ENCODE measurements at places on chromosomes 5 and 9. TPM values are rescaled to one million over a fixed set of nuclear protein-coding genes. Genes with fewer than 3 reads are reported as not detected.

The MARCOL gene
- total RNA-seq, result 8.3 TPM

The ORM2 gene
- total RNA-seq, result not detected

The SLC12A2 gene
- 25.0 TPM for total RNA-seq

The NUTM2G gene
- not detected for total RNA-seq

The SPAAR gene
- total RNA-seq, result 0.18 TPM

The AFAP1L1 gene
- 2.4 TPM for total RNA-seq

The KIAA1958 gene
- total RNA-seq, result 1.5 TPM

The LECT2 gene
- not detected for total RNA-seq

The LCP2 gene
- total RNA-seq, result not detected

The HMCN2 gene
- total RNA-seq, result under 0.01 TPM

The CCL19 gene
- not detected for total RNA-seq

The ASS1 gene
- total RNA-seq, result 329 TPM

The AK6 gene
- 32.0 TPM for total RNA-seq

The TUSC1 gene
- 5.0 TPM for total RNA-seq

The IL7R gene
- 6.4 TPM for total RNA-seq

The TTLL11 gene
- 3.4 TPM for total RNA-seq

The IL3 gene
- total RNA-seq, result not detected

The PPP2R2B gene
- total RNA-seq, result 0.37 TPM

Data from smooth muscle cell of bladder (primary cell).